ENCODE measurements at places on chromosomes 4 and X.

- no peak for DNase-seq
These were observed 1170.5 kb upstream of the AGA start for GRCh38 chr4:178612733-178613132.

DNA sequence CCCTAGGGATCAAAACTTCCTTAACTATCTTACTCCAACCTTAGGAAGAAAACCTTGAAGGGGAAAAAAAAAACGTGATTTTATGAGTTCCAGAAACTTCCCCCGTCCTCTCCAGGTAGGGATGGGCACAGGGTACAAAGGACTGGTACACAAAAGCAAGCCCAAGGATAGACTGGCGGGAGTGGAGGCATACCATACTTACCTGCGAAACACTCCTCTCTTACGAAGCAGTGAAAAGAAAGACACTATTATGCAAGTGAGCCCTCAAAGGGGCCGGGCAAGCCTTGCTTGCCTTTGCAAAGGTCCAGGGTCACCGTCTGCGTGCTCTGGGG, 651 bp downstream of the TSPAN6 start:
- no peak for DNase-seq

DNA sequence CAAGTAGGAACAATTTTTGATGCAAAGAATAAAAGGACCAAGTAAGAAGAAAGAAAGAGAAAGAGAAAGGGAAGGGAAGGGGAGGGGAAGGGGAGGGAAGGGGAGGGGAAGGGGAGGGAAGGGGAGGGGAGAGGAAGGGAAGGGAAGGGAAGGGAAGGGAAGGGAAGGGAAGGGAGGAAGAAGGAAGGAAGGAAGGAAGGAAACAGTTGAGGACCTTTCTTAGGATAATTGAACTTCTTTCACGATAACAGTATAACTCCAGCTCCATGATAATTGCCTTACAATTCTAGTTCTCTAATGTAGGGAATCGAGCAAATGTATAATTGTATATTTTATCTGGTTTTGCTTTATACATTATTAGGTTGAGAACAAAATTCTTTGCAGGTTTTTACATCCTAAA, 556.2 kb upstream of the PCDH10 start:
- DNase-seq, result no peak

GRCh38 chr4:34628471-34628870, 1615.8 kb downstream of the ARAP2 start:
- no peak for DNase-seq

- DNase-seq, result no peak
These were observed 14.2 kb downstream of the SEC24D start for GRCh38 chr4:118821590-118822293.

- DNase-seq, result peak; percentile 57
These were observed 618 bp downstream of the DDX3X start for GRCh38 chrX:41334363-41335197.

DNA sequence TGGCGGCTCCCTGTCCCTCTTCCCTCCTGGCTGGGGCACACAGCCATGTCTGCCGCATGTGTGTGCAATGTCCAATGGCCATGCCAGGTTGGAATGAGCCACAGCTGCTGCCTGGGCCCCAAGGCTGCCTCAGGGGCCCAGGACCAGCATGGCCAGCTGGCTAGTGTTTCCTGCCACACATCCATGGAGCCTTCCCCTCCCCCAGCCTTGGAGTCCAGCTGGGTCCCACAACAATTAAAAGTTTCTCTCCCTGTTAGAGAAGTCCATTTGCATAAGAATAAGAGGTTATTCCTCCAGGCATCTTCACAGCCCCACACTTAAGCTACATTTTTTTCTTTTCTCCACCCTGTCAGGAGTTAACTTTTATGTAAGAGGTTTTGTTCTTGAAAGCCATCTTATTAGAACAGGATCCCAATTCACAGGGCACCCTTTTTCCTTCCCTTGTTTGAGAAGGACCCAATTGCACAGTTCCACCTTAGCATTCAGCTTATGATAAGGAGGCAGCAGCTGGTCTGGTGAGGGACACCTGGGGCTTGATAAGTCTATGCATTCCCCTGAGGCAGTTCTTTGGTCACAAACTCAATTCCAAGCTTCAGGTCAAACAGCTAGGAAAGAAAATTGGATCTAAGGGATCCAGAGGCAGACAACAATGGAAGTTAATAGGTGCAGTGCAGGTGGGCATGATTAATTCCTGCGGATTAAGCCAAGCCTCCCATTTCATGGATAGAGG, 963.3 kb upstream of the GRIA3 start:
- no peak for DNase-seq

DNA sequence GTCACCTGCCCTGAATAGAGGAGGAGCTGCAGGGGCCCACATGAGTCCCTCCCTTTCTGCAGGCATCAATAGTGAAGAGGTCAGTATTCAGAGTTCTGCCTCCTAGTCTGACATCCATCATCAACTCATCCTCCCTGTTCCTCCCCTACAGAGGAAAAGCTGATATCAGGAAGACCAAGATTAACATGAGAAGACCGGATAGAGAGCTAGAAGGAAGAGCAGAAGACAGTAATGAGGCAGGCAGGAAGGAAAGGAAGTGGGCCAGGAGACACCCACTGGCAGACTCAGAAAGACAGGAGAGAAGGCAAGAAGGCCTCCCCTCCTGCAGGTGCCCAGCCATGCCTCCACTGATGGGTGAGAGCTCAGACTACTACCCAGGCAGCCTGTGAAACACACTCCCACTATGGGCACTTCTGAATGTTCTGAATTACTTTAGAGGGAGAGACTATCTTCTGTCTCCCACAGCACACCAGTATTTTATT, 74.6 kb downstream of the CC2D2A start:
- no peak for DNase-seq

- DNase-seq, result no peak
These were observed 905 bp downstream of the NSUN7 start for GRCh38 chr4:40750461-40751258.

DNA sequence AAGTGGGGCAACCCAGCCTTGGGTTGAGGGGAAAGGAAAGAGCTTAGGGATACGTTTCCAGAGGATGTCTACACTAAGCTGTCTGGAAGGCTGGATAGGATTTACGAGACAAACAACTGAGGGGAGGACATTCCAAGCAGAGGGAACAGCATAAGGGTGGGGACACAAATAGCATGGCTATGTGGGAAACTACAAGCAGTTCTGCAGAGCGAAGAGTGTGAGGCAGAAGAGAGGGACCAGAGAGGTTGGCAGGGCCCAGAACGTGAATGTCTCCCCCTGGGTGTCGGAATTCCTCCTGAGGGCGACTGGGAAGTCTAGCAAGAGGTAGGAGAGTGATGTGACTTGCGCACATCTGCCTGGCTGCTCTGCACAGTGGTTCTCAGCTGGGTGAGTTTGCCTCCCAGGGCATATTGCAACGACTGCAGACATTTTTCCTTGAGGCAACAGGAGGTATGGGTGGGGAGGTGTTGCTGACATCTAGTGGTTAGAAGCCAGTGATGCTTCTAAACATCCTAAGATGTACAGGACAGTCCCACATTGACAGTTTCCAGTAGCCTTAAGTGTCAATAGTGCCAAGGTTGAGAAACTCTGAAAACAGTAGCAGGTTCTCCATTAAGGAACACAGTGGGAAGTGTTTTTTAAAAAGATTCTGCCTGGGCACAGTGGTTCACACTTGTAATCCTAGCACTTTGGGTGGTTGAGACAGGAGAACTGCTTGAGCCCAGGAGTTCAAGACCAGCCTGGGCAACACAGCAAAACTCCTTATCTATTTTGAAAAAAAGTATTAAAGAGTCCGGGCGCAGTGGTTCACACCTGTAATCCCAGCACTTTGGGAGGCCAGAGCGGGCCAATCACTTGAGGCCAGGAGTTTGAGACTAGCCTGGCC, 9.2 kb downstream of the NDUFA1 start:
- peak; percentile 7 for DNase-seq

DNA sequence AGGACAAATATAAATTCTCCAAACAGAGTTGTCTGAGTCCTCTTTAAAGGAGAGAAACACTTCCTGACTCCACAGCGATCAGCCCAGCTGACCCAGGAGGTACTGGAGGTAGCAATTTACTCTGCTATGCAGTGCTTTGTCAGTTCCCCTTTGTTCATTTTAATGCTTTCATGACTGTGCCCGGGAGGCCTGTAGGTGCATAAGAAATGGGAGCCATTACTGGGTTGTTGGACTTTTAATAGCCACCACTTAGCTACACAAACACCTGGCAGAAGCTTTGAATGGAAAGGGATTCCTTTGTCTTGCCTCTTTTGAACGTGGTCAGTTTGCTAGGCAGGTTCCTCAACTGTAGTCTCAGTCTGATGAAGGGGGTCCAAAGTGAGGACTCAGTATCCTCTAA, 59.0 kb upstream of the AFF2 start:
- no peak for DNase-seq

DNA sequence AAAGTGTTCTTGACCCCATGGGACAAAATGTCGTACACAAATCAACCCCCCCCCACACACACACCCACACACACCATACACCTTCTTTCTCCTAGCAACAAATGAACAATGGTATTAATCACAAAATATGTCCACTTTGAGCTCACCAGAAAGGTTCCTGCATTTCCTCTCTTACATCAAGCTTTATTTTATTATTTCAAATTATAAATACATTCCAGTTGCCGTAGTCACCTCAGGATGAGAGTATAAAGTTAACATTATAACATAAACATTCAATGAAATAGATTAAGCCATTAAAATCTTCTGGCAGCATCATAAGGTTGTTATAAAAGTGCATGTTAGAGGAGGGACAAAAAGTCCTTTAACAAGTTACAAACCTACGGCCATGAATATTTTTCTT, 7.3 kb downstream of the XK start:
- DNase-seq, result no peak

- no peak for DNase-seq
These were observed 117.0 kb downstream of the CBLL2 start for GRCh38 chrX:22389556-22390179.

- DNase-seq, result no peak
These were observed 121.8 kb upstream of the FAM241A start for GRCh38 chr4:112023402-112023950.

DNA sequence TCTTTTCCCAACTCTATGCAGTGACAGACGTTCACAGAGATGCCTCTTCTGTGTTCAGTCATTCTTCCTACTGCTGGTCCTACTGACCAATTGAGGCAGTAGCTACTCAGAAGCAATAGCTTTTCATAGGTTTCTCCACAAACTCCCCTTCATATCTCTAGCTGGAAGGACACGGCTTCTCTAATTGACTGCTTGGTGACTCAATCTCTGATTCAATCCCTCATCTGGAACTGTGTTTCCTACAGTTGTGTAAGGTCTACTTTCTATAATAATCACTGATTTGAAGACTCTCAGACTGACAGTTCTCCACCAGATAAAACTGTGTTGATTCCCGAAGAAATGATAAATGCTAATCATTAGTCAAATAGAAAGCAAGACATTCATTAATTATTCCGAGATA, 111.5 kb downstream of the DTHD1 start:
- DNase-seq, result no peak

DNA sequence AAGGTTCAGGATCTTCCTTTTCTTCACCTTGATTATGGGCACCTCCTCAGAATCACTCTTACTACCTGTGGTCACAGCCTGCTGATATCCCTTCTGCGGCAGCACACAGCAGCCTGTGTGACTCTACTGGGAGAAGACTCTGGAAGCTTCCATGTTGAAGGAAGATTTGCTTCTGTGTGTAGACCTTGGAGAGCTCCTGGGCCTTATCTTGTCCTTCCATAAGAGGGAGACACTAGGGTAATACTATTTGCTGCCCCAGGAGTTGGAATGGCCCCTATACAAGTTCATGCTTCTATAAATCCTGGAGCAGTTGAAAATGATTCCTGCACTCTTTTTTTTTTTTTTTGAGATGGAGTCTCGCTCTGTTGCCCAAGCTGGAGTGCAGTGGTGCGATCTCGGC, 10.2 kb upstream of the SUPT20HL1 start:
- no peak for DNase-seq

DNA sequence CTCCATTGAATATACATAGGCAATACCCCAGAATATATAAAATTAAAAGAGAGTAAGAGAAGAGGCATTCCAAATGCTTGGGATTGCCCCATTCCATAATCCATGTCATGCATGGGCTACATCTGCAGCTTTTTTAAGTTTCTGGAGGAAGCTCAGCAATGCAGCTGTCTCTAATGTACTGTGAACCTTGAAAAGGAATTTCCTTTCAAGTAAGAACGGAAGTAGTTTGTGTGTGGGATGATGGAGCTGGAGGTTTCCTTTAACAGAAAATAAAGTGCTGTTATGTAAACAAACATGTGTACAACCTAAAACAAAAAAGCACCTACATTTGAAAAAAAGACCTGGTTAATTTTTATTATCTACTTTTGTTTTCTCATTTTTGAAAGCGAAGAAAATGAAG, 303.5 kb downstream of the BMPR1B start:
- no peak for DNase-seq

DNA sequence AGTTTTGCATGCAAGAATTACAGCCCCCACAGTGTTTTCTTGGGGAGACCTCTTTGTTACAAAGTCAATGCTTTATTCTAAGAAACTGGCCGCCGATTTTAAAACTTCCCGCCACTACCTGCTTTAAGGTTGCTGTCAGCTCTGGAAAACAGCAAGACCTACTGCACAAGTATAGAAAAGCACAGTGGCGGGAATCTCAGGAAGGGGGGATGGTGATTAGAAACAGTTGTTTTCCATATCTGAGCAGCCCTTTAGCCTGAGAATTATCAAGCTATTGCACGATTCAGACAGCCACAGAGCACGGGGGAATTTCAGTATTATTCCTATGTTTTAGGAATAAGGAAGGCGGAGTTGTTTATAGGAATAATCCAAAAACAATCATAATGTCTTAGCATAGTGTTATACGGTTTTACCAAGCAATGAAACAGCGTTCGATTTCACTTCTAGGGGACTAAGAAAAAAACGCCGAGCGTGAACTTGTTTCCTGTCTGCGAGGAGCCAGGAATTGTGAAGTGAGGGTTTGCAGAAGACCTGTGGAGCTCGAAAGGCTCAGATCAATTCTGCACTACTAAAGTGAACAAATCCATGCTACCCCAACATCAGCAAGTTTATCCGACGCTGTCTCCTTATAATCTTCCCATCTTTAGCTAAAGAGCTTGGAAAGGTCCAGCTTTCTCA, 81.3 kb downstream of the HMGN5 start:
- DNase-seq, result no peak

DNA sequence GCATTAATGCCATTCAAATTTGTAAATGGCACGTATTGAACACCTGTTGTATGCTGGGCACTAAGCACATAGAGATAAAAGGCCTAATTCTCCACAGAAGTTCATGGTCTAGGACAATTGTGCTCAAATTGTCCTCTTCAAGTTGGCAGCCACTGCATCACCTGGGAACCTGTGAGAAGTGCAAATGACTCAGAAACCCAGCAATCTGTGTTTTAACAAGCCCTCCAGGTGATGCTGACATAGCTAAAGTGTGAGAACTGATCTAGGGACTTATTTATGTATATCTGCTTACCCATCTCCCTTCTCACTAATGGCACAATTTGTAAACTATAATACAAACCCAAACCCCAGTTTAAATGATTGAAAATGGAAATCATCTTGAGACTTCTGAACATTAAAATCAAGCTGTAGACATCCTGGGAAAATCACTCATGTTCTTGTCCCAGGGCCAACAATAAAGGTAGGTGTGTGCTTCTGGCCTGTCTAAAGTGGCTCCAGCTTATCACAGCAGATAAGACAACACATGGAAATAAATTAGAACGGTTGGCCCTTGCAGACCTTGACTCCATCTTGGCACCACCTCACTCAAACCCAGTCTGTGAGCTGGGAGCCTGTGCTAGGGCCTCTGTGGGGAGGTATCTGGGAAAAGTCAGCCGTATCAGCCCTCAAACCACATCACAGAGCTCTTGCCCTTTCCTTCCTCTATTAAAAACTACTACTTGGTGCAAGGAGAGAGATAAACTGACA, 46.8 kb downstream of the UCHL1 start:
- DNase-seq, result no peak

GRCh38 chr4:17197070-17197469, 298.6 kb upstream of the LDB2 start:
- DNase-seq, result no peak

- no peak for DNase-seq
These were observed 35.1 kb downstream of the ENPEP start for GRCh38 chr4:110510955-110511544.

Measured in activated CD4-positive, alpha-beta T cell treated with anti-CD3 and anti-CD28 coated beads for 1 hour (primary cell).